Urothelium cell line (cell line): ENCODE measurements at places on chromosomes 12 and 14.

- no peak for DNase-seq
Observed at GRCh38 chr14:79496701-79497100, 714.6 kb downstream of the DIO2 start.

DNA sequence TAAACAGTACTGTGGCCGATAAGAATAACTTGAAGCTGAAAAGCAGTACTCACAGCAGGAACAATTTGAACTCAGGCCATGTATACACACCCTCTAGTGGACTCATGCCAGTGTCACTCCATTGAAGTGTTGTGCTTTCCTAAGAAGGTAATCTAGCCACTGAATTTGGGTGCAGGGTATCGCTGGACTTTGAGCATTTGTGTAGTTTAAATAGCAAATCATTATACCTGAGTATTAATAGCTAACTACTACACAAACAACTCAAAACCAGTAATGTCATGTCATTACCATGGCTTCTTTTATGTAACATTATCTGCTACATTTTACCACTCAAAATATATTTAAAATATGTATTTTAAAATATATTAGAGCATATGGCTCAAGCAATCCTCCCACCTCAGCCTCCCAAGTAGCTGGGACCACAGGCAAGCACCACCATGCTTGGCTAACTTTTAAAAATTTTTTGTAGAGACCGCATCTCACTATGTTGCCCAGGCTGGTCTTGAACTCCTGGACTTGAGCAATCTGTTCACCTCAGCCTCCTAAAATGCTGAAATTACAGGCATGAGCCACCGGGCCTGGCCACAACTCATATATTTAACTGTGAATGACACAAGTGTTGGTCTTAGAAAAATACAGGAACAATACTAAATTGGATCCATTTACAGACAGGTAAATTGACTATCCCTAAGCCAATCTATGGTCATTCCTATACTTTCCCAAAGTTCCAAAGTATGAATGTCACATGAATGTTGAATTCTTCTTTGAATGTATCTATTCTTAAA is 25.6 kb upstream of the ARID4A start:
- DNase-seq = no peak

DNA sequence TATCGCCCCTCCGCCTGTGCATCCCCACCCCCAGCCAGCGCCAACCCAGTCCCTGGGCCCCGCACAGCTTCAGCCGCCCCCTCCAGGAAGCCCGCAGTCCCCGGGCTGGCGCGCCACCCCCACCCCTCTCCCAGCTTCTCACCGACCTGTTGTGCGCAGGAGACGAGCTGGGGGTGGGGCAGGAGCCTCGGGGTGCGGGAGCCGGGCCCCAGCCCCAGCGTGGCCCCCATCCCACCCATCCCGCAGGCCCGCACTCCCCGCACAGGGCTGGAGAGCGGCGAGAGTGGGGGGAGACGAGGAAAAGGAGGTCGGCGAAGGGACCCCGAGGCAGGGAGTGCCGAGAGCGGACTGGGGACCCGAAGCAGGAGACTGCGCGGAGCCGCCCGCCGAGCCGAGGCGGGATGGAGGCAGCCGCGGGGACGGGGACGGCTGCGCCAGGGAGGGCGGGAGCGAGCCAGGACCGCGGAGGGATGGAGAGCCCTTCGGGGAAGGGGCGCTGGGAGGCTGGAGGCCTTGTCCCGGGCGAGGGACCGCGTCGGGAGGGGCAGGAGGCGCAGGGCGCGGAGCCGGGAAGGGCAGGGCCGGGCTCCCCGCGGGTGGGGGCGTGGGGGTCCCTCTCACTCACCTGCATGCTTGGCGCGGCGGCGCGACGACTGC is 498 bp downstream of the PIANP start:
- peak; percentile 57 for DNase-seq

DNA sequence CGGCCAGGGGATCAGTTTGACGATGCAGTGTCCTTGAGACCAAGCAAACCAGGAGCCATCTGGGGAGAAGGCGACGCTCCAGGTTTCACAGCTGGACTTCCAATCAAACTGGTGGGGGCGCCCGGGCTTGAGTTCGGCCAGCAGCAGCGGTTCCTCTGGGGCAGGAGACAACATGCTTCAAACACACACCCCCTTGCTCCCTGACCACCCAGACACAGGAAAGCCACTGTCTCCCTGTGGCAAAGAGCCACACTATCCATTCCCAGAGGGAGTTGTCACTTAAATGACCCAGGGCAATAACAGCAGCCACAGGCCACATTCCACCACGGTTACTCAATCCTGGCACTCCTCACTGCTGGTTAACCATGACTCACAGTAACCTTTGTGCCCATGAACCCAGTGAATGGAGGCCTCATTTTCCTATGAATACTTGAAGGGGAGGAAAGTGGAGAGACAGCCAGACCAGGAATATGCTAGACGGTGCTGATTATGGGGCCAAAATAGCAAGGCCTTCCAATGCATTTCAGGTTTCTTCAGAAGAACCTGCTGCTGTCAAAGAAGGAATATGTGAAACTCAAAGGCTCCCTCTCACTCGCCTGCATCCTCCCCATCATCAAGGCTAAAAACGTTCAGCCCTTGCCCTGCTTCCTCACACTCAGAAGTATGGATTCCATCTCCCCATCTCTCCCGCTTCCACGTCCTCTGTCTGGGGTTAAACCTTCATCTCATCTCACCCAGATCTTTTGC is 8.5 kb downstream of the WSB2 start:
- DNase-seq = peak; percentile 92

DNA sequence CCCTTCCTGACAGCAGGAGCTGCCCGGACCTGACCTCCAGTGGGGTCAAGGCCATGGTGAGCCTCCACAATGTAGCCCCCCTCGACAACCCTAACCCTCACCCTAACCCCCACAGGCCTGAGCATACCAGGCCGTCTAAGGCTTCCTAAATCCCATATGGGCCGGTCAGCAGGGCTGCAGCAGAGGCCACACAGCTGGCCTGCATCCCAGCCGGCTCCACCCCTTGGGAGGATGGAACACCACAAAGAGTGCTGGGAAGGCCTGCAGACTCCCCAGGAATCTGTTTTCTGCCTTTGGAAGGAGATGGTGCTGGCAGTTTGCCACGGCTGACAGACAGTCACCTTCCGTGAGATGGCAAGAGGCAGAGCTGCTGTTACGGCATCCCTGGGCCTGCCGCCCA is 2.8 kb downstream of the TMEM179 start:
- DNase-seq = no peak

- DNase-seq = no peak
Observed at GRCh38 chr12:103962493-103962892, 3.2 kb upstream of the TDG start.
